ENCODE measurements at places on chromosomes 2 and 18. TPM values are rescaled to one million over a fixed set of nuclear protein-coding genes. Genes with fewer than 3 reads are reported as not detected.

RESP18 gene
- polyA plus RNA-seq: not detected

- H3K27me3 ChIP-seq: no peaks in the 10 kb centered on the region
- no peaks in the 10 kb centered on the region for H3K36me3 ChIP-seq
- H3K4me3 ChIP-seq: peak overlapping the region; percentile 92
- H3K27ac ChIP-seq: peak overlapping the region; percentile 82
- DNase-seq: no peak
- peaks cover 47% of the 10 kb centered on the region for H3K4me1 ChIP-seq
These were observed 80.9 kb downstream of the CHRNA1 start for GRCh38 chr2:174683392-174683759.

OSR1 gene
- polyA plus RNA-seq: 6.3 TPM

- H3K27ac ChIP-seq: no peak overlapping the region
- no peak for DNase-seq
- no peaks in the 10 kb centered on the region for H3K36me3 ChIP-seq
- no peaks in the 10 kb centered on the region for H3K4me1 ChIP-seq
These were observed 19.3 kb downstream of the STK36 start for GRCh38 chr2:218691234-218691633.

DNA sequence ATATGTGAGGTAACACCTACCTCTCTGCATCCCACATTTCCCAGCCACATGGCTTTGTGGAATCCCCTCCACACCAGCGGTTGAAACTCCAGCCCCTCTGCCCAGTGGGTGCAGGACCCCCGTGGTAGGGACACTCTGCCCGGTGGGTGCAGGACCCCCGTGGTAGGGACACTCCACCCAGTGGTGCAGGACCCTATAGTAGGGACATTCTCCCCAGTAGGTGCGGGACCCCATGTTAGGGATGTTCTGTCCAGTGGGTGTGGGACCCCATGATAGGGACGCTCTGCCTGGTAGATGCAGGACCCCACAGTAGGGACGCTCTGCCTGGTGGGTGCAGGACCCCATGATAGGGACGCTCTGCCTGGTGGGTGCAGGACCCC is 11.5 kb downstream of the COPS9 start:
- DNase-seq: no peak
- no peaks in the 10 kb centered on the region for H3K4me1 ChIP-seq
- no peaks in the 10 kb centered on the region for H3K27me3 ChIP-seq
- no peak overlapping the region for H3K4me3 ChIP-seq
- H3K27ac ChIP-seq: no peak overlapping the region
- peaks cover 22% of the 10 kb centered on the region for H3K36me3 ChIP-seq

DNA sequence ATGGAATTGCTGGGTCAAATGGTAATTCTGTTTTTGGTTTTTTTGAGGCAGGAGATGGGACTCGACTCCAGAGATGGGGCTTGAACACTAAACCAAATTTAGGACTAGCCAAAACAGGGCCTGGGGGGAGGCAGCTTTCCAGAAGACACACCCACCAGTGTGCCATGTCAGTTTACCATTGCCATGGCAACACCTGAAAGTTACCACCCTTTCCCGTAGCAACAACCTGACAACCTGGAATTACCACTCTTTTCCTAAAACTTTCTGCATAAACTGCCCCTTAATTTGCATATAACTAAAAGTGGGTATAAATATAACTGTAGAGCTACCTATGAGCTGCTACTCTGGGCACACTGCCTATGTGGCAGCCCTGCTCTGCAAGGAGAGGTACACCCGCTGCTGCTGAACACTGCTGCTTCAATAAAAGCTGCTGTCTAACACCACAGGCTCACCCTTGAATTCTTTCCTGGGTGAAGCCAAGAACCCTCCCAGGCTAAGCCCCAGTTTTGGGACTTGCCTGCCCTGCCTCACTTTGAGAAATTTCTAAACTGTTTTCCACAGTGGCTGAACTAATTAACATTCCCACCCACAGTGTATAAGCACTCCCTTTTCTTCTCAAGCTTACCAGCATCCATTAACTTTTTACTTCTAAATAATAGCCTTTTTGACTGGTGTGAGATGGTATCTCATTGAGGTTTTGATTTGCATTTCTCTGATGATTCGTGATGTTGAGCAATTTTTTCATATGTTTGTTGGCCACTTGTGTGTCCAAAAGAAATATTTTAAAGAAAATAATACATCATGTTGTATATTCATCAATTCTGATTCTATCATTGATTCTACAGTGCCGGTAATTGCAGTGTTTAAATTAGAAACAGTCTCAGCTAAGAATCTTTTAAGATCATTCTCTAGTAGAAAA is 10.6 kb downstream of the CDK15 start:
- DNase-seq: no peak
- no peaks in the 10 kb centered on the region for H3K36me3 ChIP-seq
- no peak overlapping the region for H3K27ac ChIP-seq
- no peaks in the 10 kb centered on the region for H3K4me1 ChIP-seq

DNA sequence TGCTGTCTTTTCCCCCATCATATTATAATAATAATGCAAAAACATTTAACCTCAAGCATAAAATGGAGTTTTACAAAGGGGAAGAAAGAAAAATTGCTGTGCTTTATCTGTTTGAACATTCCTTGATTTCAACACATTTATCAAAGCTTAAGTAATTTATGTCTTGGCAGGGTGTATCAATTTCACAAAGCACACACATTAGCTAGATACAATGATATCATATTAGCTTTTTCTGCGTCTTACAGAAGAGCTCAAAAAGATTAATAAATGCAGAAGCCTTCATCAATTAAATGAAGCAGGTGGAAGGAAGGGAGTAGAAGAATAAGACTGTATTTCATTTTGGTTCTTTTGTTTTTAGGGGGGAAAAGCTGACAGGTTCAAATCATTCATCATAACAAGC is 103.0 kb downstream of the NXPH2 start:
- no peak for DNase-seq
- H3K27ac ChIP-seq: no peak overlapping the region
- no peaks in the 10 kb centered on the region for H3K36me3 ChIP-seq
- no peaks in the 10 kb centered on the region for H3K27me3 ChIP-seq

VSNL1 gene
- 5.9 TPM for polyA plus RNA-seq

OSBPL1A gene
- 26.5 TPM for polyA plus RNA-seq

DNA sequence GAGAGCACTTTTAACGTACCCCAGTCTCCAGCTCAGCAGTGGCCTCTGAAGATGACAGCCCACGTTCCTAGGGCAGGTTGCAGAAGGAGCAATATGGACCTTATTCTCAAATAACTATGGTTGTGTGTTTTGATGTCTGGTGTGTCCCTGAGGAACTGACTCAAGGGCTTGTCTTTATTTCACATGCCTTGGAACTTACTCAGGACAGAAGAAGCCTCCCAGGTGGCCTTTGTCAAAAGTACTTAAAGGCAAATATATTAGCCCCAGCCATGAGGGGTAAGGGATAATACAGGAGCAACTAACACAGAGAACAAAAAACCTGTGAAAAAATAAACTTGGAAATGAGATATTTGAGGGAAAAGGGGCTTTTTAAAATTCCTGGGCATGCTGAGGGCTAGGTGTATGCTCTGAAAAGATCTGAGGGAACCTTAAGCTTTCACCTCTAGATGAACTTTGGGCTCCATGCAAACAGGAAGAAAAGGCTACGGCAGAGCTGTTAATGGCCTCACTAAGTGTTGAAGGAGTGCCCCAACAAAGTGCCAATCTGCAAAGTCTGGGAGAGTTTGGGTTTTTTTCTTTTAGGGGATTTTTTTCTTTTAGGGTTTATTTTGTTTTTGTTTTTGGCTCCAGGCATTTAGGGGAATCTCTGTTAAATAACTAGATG is 40.3 kb downstream of the SRBD1 start:
- no peaks in the 10 kb centered on the region for H3K4me1 ChIP-seq
- peaks cover 3% of the 10 kb centered on the region for H3K36me3 ChIP-seq
- no peak for DNase-seq

ANTXR1 gene
- polyA plus RNA-seq: 26.7 TPM

DNA sequence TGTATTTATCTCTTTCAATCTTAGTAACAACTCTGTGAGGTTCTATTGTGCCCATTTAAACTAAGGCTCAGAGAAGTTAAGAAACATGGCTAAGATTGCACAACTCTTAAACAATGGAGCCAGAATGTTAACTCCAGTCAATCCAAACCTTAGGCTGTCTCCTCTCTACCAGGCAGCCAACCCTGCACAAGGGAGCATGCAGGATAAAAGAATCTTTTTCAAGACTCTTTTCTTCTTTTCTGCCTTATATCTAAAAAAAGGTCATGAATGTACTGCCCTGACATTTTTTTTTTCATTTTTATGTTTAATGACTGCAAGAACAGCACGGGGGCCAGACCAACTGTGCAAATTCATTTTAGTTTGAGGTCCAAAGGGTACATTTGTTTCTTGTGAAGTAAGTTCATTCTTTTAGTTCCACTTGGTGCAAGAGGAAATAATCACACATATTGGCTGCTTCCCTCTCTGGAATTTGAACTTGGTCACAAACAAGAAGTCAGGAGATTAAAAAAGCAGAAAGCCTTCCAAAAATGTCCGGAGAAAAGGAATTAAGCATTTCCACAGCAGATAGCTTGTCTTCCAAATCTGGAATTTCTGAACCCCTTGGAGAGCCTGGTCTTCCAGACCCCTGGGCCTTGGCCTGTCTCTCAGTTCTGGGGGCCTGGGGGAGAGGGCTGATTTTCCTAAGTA is 96.0 kb upstream of the RIOK3 start:
- H3K4me1 ChIP-seq: peaks cover 6% of the 10 kb centered on the region
- no peak overlapping the region for H3K4me3 ChIP-seq
- H3K27ac ChIP-seq: peak overlapping the region; percentile 69
- H3K36me3 ChIP-seq: peaks cover 7% of the 10 kb centered on the region
- no peaks in the 10 kb centered on the region for H3K27me3 ChIP-seq

- H3K27me3 ChIP-seq: peaks cover 19% of the 10 kb centered on the region
- no peaks in the 10 kb centered on the region for H3K36me3 ChIP-seq
- H3K4me1 ChIP-seq: no peaks in the 10 kb centered on the region
- no peak overlapping the region for H3K4me3 ChIP-seq
- no peak overlapping the region for H3K27ac ChIP-seq
These were observed 7.7 kb downstream of the RPRM start for GRCh38 chr2:153470867-153471266.

GNAL gene
- polyA plus RNA-seq: 0.42 TPM

DNA sequence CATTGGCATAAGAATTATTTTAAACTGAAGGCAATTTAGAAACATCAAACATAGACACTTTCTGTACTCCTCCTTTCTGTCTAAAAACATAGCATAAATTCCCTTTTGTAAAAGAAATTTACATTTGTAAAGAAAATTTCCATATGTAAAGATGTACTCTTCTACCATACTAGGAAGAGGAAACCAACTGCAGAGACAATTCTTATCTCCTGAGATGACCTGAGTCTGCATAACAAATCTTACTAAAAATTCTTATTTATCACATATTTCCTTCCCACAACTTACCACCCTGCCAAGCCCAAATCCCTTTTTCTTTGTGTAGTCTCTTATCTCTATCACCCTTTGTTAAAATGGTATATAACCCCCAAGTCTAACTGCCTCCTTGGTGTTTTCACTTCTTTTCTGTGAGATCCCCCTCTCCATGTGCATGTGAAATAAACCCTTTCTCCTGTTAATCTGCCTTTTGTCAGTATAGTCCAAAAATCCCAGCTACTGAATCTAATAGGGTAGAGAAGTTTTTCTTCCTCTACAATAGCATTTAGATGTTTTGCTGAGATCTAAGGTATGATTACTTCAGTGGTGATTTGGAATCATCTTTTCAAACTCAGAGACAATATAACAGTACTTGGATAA is 81.0 kb downstream of the CHN1 start:
- no peak for DNase-seq
- no peak overlapping the region for H3K27ac ChIP-seq
- no peak overlapping the region for H3K4me3 ChIP-seq
- no peaks in the 10 kb centered on the region for H3K4me1 ChIP-seq
- no peaks in the 10 kb centered on the region for H3K36me3 ChIP-seq

- no peak overlapping the region for H3K27ac ChIP-seq
- no peaks in the 10 kb centered on the region for H3K4me1 ChIP-seq
- H3K27me3 ChIP-seq: no peaks in the 10 kb centered on the region
- H3K4me3 ChIP-seq: no peak overlapping the region
These were observed 418.8 kb downstream of the NRXN1 start for GRCh38 chr2:50613161-50613560.

DNA sequence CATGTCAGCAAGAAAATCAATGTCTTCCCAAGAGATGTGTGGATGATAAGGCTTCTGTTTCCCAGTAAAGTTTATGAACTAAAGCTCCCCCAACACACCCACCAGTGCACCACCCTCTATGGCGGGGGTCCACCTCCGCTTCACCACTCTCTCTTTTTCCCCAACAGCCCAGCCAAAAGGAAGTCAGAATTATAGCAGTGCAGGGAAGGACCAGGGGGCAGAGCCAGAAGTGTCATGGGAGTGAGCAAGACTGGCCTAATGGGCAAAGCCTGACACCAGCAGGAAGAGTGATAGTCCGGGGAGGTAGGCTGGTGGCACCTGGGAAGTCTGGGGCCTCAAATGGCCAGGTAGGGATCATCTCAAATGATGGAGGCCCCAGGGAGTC is 167.7 kb downstream of the ZFP36L2 start:
- peaks cover 18% of the 10 kb centered on the region for H3K4me1 ChIP-seq
- no peak overlapping the region for H3K4me3 ChIP-seq
- no peaks in the 10 kb centered on the region for H3K27me3 ChIP-seq

GRCh38 chr2:180715044-180715443 is 265.4 kb upstream of the UBE2E3 start:
- no peaks in the 10 kb centered on the region for H3K27me3 ChIP-seq
- no peak overlapping the region for H3K27ac ChIP-seq
- no peaks in the 10 kb centered on the region for H3K4me1 ChIP-seq
- DNase-seq: no peak

SOWAHC gene
- polyA plus RNA-seq: 1.1 TPM

All from heart right ventricle (tissue), 16 donors.